ENCODE measurements at places on chromosomes 5 and 9.

- DNase-seq = no peak
Observed at GRCh38 chr5:18305288-18305924, 671.1 kb downstream of the TAF11L14 start.

- no peak for DNase-seq
Observed at GRCh38 chr9:133108794-133109641, 12.0 kb downstream of the RALGDS start.

- DNase-seq = no peak
Observed at GRCh38 chr9:20355022-20355421, 267.3 kb downstream of the MLLT3 start.

DNA sequence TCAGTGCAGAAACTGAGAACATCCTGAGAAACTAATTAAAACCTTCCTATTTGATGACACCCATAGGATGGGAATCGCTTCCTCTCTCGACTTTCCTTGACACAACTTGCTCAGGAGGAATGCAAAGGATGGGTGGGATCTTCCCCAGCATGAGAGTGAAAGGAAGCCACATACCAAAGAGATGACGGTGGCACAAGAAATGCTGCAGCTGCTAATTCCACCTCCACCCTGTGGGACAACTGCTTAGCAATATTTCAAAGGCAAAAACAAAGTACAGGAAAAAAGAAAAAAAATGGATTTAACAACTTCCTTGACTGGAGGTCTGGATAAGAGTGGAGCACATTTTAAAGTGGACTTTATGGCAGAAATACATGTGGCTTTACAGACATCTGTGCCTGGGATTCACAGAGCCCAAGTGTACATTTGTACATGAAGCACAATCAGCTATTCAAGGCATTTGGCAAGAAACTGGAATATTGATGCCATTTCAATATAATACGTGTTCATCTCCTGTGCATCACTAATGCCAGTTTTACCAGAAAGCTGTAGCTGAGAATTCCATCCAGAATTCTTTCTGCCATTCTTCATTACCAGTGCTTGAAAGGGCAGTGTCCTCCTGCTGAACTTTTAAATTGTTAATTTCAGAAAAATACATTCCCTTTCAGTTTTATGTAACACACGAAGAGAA is 359.2 kb upstream of the ACTBL2 start:
- no peak for DNase-seq

DNA sequence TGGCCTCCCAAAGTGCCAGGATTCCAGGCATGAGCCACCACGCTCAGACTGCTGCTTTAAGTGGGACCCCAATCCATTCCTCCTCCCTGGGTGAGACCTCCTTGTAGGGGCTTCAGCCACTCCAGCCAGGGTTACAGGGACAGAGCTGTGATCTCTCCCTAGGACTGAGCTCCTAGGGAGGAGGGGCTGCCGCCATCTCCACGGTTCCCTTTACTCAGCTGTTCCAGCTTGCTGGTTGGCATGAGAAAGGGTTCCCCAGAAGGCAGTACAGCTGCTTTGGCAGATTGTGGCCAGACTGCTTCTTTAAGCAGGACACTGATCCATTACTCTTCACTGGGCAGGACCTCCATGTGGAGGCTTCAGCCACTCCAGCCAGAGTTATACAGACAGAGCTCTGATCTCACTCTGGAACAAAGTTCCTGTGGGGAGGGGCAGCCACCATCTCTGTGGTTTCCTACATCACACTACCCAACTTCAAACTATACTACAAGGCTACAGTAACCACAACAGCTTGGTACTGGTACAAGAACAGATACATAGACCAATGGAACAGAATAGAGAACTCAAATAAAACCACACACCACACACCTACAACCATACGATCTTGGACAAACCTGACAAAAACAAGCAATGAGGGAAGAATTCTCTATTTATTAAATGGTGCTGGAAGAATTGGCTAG is 7.2 kb downstream of the INSL6 start:
- DNase-seq = no peak
